Dorsolateral prefrontal cortex (tissue), 122 donors: ENCODE measurements at places on chromosomes 16 and 17.

GRCh38 chr16:25633549-25633948, 58.2 kb upstream of the HS3ST4 start:
- DNase-seq: no peak

- DNase-seq: no peak
Observed at GRCh38 chr17:45935710-45936509, 41.6 kb downstream of the MAPT start.

DNA sequence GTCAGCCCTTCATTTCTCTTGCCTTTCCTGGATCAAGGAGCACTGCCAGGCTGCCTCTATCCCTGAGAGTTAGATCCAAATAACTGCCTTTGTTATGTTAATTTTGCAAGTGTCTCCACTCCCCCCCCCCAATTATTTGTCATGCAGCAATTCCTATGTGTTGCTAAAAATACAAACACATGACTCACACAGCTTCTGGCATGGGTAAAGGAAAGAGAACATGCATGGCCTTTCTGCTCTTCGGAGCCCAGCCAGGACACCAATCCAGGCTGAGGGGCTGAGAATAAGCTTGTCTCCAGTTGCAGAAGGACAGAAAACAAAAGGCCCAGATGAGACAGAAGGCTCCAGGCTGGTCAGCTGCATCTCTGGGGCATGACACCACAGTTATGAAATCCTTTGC, 148.0 kb upstream of the TNRC6C start:
- no peak for DNase-seq

DNA sequence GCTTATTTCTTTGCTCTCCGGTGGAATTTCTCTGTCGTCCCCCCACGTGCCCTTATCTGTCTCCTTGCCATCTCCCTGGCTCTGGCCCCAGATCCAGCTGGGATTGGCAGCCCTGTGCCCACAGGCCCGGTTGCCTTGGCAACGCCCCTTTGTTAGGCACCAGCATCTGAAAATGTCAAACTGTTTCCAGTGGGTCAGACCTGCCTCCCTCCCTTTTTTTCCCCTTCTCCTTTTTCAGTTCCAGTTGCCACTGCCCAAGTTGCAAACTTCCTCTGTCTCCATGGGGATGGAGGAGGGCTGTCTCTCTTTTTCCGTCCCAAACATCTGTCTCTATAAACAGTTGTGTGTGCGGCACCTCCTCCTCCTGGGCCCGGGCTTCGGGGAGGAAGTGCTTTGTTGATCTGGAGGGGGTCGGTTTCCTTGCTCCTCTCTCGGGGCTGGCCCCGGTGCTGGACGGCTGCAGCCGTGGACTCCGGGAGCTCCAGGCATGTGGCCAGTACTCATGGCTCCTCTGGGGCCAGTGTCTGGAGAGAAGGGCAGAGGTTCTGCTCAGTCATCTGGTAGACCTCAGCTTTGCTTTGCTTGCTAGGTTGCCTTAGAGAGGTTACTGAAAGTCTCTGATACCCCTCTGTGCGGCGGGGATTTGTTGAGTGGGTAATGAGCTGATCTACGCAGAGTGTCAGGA, 35.3 kb downstream of the SOCS3 start:
- DNase-seq: peak; percentile 44

GRCh38 chr17:45293413-45294211, 23.2 kb downstream of the MAP3K14 start:
- DNase-seq: peak; percentile 79

DNA sequence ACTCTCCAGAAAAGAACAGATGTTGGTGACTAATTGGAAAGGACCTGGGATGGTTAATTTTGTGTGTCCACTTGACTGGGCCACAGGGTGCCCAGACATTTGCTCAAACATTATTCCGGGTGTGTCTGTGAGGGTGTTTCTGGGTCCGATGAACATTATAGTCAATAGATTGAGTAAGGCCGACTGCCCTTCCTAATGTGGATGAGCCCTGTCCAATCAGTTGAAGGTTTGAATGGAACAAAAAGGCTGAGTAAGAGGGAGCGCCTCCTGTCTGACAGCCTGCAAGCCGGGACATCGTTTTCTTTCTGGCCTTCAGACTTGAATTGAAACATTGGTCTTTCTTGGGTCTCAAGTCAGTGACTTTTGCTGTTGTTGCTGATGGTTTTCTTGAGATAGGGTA, 22.8 kb upstream of the ITPRIPL2 start:
- no peak for DNase-seq

DNA sequence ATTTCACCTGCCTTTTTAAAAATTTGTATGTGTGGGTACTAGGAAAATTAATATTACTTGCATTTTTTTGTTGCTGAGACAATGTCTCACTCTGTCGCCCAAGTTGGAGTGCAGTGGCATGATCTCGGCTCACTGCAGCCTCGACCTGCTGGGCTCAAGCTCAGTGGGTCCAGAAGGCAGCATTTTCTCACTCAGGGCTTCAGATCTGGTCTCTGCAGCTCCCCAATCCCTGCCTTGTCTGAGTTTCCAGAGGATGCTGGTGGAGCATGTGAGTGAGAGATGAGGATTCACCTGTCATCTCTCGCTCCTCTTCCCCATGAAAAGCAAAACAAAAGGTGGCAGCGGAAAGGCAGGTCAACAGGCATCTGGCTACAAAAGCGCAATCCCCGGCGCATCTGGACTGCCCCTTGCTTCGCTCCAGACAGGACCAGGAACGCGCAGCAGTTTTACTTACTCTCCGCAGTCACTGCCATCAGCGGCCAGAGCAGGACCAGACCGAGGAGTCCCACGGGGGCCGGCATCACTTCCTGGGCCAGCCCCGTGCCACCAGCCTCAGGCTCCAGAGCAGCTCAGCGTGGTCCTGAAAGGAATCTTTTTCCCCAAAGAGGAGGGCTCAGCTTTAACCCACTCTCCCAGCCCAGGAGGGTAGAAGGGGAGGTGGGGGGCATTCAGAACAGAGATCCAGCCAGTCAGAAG, 59.9 kb downstream of the LITAF start:
- no peak for DNase-seq
